ENCODE measurements at places on chromosomes 11 and 22.

DNA sequence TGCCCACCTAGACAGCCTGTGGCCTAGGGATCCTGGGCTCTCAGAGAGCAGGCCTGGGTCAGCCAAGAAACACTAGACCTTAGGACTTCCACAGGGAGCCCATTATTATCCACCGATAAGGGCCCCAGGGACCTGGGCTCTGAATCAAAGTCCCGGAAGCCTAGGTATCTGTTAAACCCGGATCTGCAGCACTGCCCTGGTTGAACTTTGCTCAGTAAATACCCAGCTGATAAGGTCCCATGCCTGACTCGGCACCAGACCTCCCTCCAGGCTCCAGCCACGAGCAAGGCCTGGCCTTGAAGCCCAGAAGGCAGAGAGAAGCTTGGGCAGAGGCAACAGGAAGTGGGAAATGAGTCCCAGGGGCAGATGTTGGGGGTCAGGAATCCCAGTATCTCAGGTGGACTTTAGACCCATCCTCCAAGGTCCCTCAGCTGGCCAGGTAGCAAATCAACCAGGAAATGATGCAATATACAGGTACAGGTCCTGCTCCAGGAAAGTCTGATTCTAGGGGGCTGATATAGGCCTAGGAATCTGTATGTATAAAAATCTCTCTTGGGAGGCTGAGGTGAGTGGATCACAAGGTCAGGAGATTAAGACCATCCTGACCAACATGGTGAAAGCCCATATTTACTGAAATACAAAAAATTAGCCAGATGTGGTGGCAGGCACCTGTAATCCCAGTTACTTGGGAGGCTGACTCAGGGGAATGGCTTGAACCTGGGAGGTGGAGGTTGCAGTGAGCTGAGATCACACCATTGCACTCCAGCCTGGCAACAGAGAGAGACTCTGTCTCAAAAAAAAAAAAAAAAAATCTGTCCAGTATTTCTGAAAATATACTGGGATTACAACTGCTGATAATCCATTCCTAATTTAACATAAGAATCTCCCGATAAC, 18.7 kb downstream of the POU2AF1 start:
- no peak for DNase-seq

DNA sequence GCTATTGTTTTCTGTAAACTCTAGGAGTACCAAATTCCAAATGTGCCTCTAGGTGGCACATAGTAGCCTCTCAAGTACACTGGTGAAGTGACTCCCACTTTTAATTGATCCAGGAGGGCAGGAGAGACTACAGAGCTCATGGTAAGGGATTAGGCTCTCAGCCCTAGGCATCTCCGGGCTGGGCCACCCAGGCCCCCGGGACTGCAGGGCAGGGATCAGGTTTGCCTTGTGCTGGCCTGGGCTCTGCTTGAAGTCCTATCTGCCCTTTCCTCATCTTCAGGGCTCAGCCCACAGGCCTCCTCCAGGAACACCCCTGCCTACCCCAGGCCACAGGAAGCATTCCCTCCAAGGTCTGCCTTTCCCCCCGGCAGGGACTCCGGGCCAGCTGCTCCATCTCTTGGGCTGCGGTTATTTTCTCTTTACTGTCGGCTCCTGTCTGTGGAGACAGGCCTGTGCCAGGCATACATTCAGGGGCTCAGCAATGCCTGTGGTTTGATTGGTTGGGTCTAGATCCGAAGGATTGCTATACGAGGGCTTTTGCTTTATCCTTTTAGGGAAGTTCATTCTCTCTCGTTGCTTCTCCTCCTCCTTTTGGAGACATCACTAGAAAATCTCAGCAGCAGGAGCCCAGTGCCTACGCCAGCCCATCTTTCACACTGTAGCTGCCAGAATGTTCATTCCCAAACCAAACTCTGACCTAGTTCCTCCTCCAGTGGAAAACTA, 32.8 kb downstream of the PARVA start:
- no peak for DNase-seq

DNA sequence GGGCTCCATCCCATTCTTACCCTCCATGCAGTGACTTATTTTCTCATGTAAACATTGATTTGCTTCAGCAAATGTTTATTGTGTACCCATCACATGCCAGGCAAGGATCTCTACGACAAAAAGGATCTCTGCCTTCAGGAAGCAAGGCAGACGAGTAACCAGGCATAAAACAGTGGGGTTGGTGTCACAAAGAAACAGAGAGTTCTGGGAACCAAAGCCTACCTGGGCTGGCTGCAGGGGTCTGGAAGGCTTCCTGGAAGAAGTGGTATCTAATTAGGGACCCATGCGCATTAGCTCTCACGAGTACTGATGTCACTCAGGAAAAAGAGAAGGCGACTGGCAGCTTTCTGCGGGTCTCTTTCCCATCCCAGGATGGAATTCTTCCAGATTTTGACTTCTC, 44.5 kb downstream of the KIAA1671 start:
- no peak for DNase-seq

GRCh38 chr22:39931251-39931650, 28.9 kb upstream of the TMA7B start:
- no peak for DNase-seq
